ENCODE measurements at places on chromosomes 11 and 22.

DNA sequence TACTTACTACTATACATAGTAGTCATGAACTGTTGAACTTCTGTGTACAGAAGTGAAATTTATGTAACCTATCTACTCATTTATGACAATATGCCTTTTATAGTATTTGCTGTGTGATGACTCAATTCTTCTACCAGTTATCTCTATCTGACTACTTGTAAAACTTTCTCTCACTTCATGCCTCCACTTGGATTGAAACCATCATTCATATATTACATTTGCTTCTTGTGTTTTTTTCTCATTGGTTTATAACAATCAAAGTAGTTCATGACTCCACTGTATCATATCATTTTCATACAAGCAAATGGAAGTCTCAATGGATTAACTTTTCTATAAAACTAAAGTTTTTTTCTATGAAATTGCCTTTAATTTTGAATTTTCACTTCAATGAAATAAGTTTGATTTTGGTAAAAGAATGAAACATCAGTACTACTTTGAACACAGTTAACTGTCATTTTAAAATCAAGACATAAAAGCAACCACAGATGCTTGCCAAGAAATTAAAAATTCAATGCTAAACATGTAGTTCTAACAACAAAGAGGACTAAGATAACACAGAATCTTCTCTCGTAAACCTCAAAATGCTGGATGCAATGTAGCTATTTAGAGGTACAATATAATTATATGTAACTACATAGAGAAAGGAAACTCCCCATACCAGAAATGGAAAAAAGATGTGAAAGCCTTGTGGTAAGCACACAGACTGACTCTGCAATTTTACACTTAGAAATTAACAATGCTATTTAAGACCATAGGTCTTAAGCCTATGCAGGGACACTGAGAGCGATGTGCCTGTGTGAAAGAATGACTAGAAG lies 27.6 kb upstream of the EXPH5 start:
- no peak for DNase-seq

DNA sequence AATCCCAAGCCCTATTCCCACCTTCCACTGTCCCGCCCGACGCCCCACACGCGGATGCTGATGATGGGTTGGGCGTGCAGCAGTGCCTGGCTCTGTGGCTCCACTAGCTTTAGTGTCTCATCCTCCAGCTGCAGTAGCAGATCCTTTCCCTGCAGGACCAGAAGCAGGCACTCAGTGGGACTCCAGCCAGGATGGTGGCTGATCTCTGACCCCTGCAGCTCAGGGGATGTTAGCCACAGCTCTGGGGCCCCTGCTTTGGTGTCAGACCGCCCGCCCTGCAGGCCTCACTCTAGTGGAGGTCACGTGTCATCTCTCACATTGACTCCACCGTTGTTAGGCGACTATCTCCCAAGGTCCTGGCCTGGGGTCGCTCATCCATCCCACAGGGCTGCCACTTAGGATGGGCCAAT lies 11.8 kb downstream of the SMPD1 start:
- no peak for DNase-seq

GRCh38 chr11:11701070-11701469 lies 79.3 kb upstream of the GALNT18 start:
- DNase-seq: no peak

DNA sequence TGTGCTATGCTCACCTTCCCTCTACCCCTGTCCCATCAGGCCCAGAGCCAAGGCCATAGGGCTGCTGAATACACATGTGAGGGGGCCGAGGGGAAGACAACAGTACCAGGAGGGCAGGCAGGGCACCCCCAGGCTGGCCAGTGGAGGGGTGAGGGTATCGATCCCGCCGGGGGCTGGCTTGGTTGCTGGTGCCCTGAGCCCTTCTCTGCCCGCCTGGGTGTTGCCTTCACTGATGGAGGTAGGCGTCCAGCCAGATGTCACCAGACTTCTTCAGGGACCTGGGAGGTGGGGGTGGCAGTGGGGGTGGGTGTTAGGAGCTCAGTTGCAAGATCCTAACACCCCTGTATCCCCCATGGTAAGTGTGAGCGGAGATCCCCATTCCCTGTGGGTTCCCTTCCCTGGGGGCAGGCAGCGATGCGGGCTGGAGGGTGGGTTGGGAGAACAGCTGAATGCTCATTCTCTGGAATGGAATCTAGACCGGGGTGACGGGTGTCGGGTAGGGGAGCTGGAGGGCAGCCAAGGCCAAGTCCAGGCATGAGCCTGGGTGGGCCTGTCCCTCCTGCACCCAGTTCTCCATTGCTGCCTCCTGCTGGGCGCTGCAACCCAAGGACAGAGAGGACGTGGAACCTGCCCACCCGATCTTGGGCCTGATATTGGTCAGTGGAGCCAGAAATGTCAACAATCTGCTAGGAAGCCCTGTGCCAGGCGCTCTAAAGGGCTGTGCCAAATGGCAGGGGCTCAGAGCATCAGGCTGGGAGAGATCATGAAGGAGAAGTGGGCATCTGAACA lies 17.6 kb downstream of the FADS3 start:
- no peak for DNase-seq

GRCh38 chr11:9899676-9900075 lies 235.8 kb downstream of the SWAP70 start:
- no peak for DNase-seq

DNA sequence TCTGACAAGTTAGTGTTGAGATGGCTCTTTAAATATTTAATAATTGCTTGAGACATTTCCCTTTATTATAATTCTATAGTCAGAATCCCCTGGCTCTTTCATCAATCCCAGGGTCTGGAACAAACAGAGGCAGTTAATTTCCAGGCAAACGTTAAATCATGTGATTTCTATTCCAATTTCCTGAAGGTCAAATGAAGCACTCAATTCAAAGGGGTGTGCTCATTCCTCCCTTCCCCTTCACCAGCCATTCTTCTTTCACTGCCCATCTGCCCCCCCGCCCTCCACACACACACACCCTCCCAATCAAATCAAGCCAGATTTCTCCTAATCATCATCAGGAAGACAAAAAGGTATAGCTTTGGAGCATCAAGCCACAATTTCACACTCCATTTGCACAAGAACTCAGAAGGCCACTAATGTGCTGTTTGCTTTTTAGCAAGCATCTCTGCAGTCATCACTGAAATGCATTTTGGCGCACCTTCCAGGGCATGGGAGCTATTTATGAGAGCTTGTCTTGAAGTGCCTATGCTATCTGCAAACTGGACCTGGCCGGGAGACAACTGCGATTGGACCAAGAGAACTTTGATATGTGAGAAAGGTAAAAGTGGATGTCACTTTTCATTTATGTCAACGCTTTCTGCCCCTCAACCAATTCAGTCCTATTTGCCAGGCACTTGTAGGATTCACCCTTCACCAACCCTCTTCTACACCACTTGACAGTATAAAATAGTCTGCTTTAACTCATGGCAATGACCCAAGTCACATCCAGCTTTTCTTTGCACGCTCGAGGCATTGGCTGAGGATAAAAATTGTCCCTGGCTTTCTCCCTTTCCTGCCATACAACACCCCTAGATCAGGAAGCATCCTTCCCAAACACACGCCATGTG lies 315.1 kb upstream of the API5 start:
- no peak for DNase-seq
